ENCODE measurements at places on chromosomes 5 and 9.

DNA sequence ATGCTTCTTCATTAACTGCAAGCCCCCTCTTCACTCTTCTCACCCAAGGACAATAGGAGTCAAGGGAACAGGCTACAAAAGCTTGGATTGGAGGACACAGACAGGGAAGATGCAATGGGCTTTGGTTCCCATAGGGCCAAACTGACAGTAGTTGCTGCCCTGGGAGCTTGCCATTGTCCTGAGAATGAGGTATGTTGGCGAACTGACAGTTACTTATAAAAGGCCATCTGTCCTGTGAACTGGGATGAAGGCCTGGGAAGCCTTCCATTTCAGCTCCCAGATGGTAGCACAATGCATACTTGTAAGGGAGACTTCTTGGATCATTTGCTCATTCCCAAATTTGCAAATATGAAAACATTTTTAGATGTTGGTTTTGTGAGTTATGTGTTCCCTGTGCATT, 88.9 kb downstream of the SNCAIP start:
- DNase-seq = no peak

- no peak for DNase-seq
Observed at GRCh38 chr9:3868012-3868411, 342.2 kb upstream of the RFX3 start.

DNA sequence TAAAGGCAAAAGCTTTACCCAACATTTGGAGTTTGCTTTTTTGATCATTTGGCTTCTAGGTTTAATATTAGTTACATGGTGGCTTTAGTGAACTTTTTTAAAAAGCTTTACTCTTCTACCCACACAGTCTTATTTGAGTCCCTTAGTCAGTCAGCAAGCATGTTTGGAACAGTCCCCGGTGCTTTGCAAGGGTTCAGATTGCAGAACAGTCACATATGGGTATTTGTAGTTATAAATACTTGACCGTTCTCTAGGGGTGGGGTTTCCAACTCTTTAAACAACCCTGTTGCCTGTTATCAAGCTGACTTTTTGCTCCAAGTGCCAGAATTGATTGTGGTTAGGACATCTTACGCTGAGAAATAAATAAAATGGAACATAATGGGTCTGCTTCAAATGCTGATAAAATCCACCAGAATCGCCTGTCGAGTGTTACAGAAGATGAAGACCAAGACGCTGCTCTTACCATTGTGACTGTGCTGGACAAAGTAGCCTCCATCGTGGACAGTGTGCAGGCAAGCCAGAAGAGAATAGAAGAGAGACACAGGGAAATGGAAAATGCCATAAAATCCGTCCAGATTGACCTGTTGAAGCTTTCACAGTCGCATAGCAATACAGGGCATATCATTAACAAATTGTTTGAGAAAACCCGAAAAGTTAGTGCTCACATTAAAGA, at the start of gene CAVIN4:
CAVIN4 (plus strand) TSS at position 304 of the 673 bp plus-strand sequence; CDS start at position 369, 65 bp downstream.
- no peak for DNase-seq

GRCh38 chr5:151213803-151214613, 9.9 kb downstream of the CCDC69 start:
- no peak for DNase-seq

DNA sequence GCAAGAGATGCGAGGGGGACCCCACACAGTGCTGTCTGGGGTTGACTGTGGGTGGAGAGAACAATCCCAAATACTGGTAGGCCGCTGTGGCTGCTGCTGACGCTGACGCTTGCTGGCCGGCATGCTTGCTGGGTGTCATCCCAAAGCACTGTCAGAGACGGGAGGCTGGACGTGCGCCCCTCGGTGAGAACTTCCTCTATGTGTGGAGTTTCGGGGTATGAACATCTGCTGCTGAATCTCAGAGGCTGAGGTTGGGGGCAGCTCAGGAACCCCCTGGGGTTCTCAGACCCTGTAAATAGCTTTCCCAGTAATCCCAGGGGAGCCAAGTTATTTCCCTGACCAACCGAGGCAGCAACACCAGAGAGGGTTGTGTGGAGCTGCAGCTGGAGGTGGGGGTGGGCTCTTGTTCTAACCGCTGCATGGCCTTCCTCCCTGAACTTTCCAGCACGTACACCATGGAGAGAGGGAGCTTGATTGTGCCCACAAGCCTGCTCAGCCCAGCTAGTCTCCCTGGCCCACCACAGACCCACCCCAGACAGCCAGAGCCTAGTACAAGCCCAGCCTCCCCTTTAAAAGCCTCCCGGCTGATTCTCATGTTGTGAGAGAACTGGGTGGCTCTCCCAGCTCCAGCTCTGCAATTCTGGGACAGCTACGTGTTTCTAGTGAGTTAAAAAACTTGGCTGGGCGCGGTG, 21.8 kb upstream of the SLC12A7 start:
- DNase-seq = no peak

GRCh38 chr9:13810510-13810909, 503.4 kb downstream of the NFIB start:
- no peak for DNase-seq

- peak; percentile 18 for DNase-seq
Observed at GRCh38 chr5:124824637-124825158, 78.3 kb upstream of the ZNF608 start.

DNA sequence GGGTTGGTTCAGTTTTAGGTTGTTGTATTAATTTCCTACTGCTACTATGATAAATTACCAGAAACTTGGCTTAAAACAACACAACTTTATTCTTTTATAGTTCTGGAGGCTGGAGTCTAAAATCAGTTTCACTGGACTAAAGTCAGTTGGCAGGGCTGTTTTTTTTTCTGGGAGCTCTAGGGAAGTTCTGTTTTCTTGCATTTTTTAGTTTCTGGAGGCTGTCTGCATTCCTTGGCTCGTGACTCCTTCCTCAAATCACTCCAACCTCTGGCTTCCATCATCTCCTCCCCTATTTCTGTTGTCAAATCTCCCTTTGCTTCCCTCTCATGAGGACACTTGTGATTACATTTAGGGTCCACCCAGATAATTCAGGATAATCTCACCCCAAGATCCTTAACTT, 51.3 kb upstream of the SUB1 start:
- no peak for DNase-seq

GRCh38 chr5:131997026-131997726, 14.3 kb downstream of the ACSL6 start:
- DNase-seq = no peak

GRCh38 chr5:80569961-80570786, at the start of gene ANKRD34B:
TSS of gene ANKRD34B (minus strand) at chr5:80570280. CDS start at chr5:80560019, 10,261 bp downstream.
- DNase-seq = peak; percentile 83

GRCh38 chr5:32004404-32004803, 169.7 kb downstream of the GOLPH3 start:
- DNase-seq = no peak

GRCh38 chr9:135127718-135128670, 40.5 kb downstream of the OLFM1 start:
- DNase-seq = no peak

DNA sequence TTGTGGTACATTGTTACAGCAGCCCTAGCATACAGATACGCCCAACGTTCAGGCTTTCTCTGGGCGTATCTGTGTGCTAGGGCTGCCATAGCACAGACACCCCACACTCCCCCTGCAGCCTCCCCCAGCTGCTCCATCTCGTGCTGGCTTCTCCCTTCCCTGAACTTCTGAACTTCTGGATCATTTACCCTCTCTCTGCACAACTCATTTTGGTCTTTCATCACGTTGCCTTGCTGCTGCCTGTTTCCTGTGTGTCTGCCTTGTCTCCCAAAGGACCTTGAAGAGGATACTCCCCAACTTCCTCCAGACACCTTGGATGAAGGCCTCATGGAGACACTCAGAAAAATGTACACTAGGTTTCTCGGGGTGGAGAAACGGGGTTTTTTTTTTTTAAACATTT, 37.3 kb downstream of the SLIT3 start:
- no peak for DNase-seq

- DNase-seq = no peak
Observed at GRCh38 chr5:9362600-9362999, 183.3 kb downstream of the SEMA5A start.

DNA sequence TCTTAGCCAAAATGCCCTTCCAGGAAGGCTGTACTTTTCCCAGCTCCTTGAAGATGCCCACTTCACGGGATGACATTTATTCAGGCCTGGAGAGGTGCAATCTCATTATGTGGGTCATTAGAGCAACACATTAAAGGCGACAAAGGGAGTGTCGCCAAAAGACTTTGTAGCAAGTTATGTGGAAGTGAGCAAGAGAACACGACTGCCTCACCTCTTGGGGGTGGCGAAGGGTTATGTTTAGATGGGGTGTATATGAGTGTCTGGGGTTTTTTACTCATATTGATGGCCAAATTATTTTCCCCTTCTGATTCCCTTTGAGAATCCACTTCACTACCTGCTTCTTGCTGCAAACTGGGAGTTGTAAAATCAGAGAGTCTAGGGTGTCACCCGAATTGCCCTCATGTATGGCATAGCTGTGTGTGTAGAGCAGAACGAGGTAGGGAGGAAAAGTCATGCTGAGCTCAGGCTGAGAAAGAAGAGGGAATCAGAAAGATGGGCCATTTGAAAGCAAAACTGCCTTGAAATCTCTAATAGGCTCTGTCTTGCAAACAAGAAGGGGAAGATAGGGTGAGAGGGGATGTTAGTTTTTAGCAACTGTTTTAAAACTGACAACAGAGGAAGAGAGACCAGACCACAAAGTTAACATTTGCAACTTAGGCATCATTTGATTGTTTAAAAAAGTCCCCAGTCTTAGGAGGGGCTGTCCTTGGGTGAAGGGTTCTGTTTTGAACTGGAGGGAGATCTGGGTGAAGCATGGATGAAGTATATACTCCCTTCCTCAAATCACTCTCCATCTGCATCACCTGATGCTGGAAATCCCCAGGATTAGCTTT, 97.1 kb upstream of the IL12B start:
- no peak for DNase-seq

Data from NCI-H146 (cell line).